Mesendoderm (in vitro differentiated cells): ENCODE measurements at places on chromosomes 12 and 14.
A peak's percentile ranks its signal among the peaks of the same experiment; 100 is the strongest.

- H3K27ac ChIP-seq, result no peak overlapping the region
- no peaks in the 10 kb centered on the region for H3K36me3 ChIP-seq
- H3K27me3 ChIP-seq, result no peaks in the 10 kb centered on the region
- no peak overlapping the region for H3K4me3 ChIP-seq
- no peak for DNase-seq
These were observed 310.5 kb downstream of the ETNK1 start for GRCh38 chr12:22935501-22935900.

- H3K27ac ChIP-seq, result no peak overlapping the region
- H3K4me3 ChIP-seq, result no peak overlapping the region
- H3K4me1 ChIP-seq, result no peaks in the 10 kb centered on the region
- H3K27me3 ChIP-seq, result no peaks in the 10 kb centered on the region
- peaks cover 15% of the 10 kb centered on the region for H3K36me3 ChIP-seq
- DNase-seq, result no peak
These were observed 25.7 kb downstream of the KCTD10 start for GRCh38 chr12:109451400-109451799.

GRCh38 chr14:81474148-81474492 lies 59.5 kb downstream of the SEL1L start:
- H3K4me1 ChIP-seq, result no peaks in the 10 kb centered on the region
- no peak overlapping the region for H3K4me3 ChIP-seq
- H3K27ac ChIP-seq, result no peak overlapping the region
- H3K36me3 ChIP-seq, result no peaks in the 10 kb centered on the region
- no peaks in the 10 kb centered on the region for H3K27me3 ChIP-seq
- no peak for DNase-seq

DNA sequence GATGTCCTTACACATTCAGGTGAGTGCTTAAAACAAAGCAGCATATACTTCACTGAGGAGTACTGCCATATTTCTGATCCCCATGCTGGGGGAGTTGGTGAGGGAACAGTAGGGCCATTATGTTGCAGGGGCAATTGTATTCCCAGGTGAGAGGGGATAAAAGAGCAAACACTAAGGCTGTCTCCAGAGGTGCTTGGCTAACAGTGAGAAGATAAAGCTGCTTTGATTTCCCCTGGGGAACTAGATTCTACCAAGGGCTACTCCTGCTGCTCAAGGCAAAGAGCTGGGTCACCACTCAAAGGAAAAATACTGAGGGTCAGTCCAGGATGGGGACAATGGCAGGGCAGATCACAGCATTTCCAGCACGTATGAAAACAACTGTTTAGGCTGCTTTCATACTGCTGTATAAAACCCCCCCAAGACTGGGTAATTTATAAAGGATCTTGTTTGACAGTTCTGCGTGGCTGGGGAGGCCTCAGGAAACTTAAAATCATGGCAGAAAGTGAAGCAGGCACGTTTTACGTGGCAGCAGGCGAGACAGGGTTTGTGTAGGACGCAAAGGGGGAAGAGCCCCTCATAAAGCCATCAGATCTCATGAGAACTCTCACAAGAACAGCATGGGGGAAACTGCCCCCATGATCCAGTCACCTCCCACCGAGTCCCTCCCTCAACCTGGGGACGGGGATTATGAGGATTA lies 47.8 kb upstream of the OR5AU1 start:
- H3K4me3 ChIP-seq, result no peak overlapping the region
- H3K4me1 ChIP-seq, result no peaks in the 10 kb centered on the region
- no peaks in the 10 kb centered on the region for H3K27me3 ChIP-seq
- peak overlapping the region; percentile 19 for H3K27ac ChIP-seq

DNA sequence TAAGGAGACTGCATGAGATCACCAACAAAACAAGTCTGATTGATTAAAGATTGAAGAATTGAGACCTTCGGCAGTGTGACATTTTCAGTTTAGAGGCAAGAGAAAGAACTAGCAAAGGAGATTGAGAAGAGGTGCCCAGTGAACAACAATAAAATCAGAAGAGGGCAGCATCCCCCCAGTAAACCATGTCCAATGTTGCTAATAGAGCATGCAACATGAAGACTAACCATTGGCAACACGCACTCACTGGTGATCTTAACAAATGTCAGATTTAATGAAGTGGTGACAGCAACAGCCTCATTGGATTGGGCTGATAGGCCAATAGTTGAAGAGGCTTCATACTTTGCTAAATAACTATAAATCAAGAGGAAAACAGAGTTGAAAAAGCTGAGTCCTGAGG lies 20.7 kb upstream of the TAS2R14 start:
- H3K4me3 ChIP-seq, result no peak overlapping the region
- H3K27ac ChIP-seq, result no peak overlapping the region
- peak; percentile 10 for DNase-seq
- no peaks in the 10 kb centered on the region for H3K36me3 ChIP-seq
- H3K4me1 ChIP-seq, result no peaks in the 10 kb centered on the region
- H3K27me3 ChIP-seq, result no peaks in the 10 kb centered on the region

GRCh38 chr12:13091832-13092231 lies 11.6 kb downstream of the GSG1 start:
- H3K27me3 ChIP-seq, result no peaks in the 10 kb centered on the region
- no peak overlapping the region for H3K27ac ChIP-seq
- H3K4me1 ChIP-seq, result peaks cover 10% of the 10 kb centered on the region

DNA sequence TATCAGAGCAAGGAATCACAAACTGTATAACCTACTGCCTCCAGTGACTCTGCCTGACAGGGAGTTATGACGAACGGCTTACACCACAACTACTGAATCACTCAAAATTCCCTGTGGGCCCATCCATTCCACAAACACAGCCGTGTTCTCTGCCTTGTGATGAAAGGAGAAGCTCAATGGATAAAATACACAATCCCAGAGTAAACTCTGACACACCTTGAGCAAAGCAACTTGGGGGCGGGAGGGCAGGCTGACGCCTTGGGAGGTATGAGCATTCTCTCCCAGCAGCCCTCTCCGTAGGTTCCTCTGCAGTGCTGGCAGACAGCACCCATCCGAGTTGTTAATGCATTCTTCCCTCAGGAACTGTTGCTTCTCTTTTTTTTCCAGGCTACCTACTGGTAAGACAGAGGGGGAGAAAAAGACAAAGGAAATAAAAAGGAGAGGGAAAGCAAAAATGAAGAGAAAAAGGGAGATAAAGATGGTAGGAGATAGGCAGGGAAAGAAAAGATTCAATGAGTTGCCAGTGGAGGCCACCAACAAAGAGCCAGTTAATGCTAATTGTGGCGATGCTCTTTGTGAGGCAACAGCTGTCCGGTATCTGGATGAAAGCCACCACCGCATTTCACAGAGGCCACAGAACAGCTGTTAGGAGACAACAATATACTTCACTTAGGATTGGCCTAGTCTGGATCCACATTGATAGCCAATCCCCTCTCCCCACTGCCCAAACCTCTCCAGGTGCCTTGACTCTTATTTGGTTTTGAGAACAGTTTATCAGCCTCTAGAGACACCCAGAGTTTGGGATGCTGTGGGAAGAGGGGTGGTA lies 4.7 kb upstream of the DIO2 start:
- H3K27me3 ChIP-seq, result no peaks in the 10 kb centered on the region
- no peak overlapping the region for H3K27ac ChIP-seq
- no peak overlapping the region for H3K4me3 ChIP-seq
- H3K4me1 ChIP-seq, result no peaks in the 10 kb centered on the region
- no peaks in the 10 kb centered on the region for H3K36me3 ChIP-seq
- DNase-seq, result peak; percentile 62

- H3K4me3 ChIP-seq, result peak overlapping the region; percentile 36
- H3K27me3 ChIP-seq, result peaks cover 2% of the 10 kb centered on the region
- no peaks in the 10 kb centered on the region for H3K36me3 ChIP-seq
- no peak overlapping the region for H3K27ac ChIP-seq
- no peaks in the 10 kb centered on the region for H3K4me1 ChIP-seq
These were observed 26.5 kb downstream of the ZBTB42 start for GRCh38 chr14:104827177-104828055.

DNA sequence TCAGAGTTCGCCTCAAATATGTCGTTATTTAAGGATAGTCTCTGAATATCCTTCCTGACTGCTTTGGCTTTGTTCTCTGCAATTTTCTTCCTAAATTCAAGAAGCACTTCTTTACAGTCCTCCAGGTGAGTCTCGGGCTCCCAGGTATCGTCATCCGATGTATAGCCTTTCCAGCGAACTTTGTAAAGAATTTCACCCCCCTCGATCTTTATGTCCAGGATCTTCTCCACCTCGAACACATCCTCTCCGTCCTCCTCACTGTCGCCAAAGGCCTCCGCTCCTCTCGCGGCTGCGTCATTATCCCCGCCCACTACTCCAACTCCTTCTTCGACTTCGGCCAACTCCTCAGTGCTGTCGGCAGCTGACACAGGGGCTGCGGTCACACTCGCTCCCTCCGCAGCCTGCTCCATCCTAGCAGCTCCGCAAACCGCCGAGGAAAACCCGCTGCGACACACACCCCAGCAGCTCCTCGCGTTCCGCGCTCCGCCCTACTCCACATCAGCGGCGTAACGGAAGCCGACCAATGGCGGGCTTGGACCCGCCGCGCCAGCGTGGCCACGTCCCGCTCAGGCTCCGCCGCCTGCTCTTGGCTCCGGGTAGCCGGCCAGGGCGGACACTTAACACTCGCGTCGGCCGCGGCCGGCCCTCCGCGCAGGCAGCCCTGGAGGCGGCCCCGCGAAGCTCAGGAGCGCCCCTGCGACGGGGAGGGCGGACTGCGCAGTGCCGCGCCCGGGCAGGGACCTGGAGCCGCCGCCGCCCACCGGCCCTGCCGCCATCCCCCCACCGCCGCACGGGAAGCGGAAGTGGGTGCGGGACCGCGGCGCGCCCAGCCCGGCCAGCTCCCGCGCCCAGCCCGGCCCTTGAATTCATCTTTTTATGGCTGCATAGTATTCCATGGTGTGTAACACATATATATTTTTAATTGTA lies 4.1 kb downstream of the CD163L1 start:
- no peak overlapping the region for H3K4me3 ChIP-seq
- no peaks in the 10 kb centered on the region for H3K4me1 ChIP-seq
- H3K36me3 ChIP-seq, result no peaks in the 10 kb centered on the region
- no peaks in the 10 kb centered on the region for H3K27me3 ChIP-seq

- H3K36me3 ChIP-seq, result no peaks in the 10 kb centered on the region
- H3K27ac ChIP-seq, result no peak overlapping the region
- H3K27me3 ChIP-seq, result no peaks in the 10 kb centered on the region
- H3K4me3 ChIP-seq, result no peak overlapping the region
These were observed 150.3 kb downstream of the DPF3 start for GRCh38 chr14:72743626-72744025.

- H3K4me3 ChIP-seq, result no peak overlapping the region
- H3K4me1 ChIP-seq, result no peaks in the 10 kb centered on the region
- H3K27me3 ChIP-seq, result no peaks in the 10 kb centered on the region
- no peaks in the 10 kb centered on the region for H3K36me3 ChIP-seq
- H3K27ac ChIP-seq, result no peak overlapping the region
These were observed 16.5 kb upstream of the KRT78 start for GRCh38 chr12:52865090-52865944.

DNA sequence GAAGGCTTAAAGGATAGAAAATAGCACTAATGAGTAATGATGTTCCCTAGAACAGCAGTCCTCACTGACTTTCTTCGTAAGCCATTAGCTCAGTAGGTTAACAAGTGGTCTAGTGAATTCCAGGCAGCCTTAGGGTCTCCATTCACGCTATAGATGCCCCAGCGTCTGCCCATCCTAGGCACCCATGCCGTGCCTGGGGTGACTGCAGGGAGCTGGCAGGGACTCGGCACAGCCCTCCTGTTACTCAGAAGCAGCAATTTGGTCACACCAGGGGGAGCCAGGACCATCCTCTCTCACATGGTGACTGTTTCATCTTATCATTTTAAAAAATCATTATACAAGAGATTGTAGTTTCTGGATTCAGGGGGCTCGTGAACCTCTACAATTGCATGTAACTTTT lies 66.0 kb upstream of the TRAF3 start:
- no peaks in the 10 kb centered on the region for H3K4me1 ChIP-seq
- H3K4me3 ChIP-seq, result no peak overlapping the region
- peaks cover 2% of the 10 kb centered on the region for H3K36me3 ChIP-seq
- no peaks in the 10 kb centered on the region for H3K27me3 ChIP-seq

GRCh38 chr12:88208661-88209060 lies 66.6 kb downstream of the TMTC3 start:
- H3K4me1 ChIP-seq, result no peaks in the 10 kb centered on the region
- no peak overlapping the region for H3K27ac ChIP-seq
- H3K4me3 ChIP-seq, result no peak overlapping the region
- no peaks in the 10 kb centered on the region for H3K36me3 ChIP-seq
- DNase-seq, result no peak

GRCh38 chr12:25187781-25188180 lies 7.2 kb downstream of the DNAI7 start:
- H3K4me3 ChIP-seq, result no peak overlapping the region
- H3K4me1 ChIP-seq, result no peaks in the 10 kb centered on the region
- DNase-seq, result no peak
- no peaks in the 10 kb centered on the region for H3K27me3 ChIP-seq
- H3K36me3 ChIP-seq, result no peaks in the 10 kb centered on the region

DNA sequence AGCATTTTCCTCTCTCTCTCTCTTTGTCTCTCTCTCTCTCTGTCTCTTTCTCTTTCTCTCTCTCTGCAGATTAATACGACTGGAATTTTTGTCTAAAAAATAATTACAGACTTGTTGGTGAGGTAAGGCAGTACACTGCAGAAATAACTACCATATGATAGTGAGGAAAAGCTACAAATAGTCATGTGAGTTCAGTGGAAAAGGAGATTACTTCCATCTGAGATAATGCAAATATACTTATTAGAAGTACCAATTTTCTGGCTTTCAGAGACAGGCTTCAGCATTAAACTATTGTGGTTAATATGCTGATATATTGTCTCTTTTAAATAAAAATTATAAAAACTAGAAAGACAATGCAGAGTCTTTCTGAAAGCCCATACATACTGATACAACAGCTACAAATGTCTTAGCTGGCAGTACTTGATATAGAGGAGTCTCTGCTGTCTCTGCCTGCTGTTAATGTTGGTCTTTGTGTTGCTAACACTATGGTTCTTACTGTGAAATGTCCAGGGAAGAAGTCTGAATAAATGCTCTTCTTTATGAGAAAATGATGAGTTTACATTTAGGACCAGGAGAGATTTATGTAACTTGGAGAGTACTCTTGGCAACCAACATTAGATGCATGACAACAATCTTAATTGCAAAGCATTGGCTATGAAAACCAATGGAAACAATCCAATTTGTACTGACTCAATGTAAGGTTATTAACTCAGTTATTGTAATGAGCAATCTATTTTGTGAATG lies 167.0 kb downstream of the LRFN5 start:
- no peak overlapping the region for H3K27ac ChIP-seq
- no peak overlapping the region for H3K4me3 ChIP-seq
- H3K4me1 ChIP-seq, result no peaks in the 10 kb centered on the region
- H3K36me3 ChIP-seq, result no peaks in the 10 kb centered on the region
- no peak for DNase-seq

- DNase-seq, result no peak
- H3K27me3 ChIP-seq, result no peaks in the 10 kb centered on the region
- H3K36me3 ChIP-seq, result no peaks in the 10 kb centered on the region
- H3K4me3 ChIP-seq, result no peak overlapping the region
These were observed 345.6 kb downstream of the ADAMTS20 start for GRCh38 chr12:43206396-43206795.

GRCh38 chr12:88764781-88765480 lies 184.7 kb upstream of the KITLG start:
- H3K36me3 ChIP-seq, result no peaks in the 10 kb centered on the region
- H3K4me3 ChIP-seq, result no peak overlapping the region
- no peaks in the 10 kb centered on the region for H3K27me3 ChIP-seq
- H3K27ac ChIP-seq, result no peak overlapping the region
- no peaks in the 10 kb centered on the region for H3K4me1 ChIP-seq
- no peak for DNase-seq

GRCh38 chr14:22726012-22726411 lies 40.5 kb upstream of the OXA1L start:
- H3K4me3 ChIP-seq, result no peak overlapping the region
- no peaks in the 10 kb centered on the region for H3K4me1 ChIP-seq
- DNase-seq, result no peak
- H3K27me3 ChIP-seq, result no peaks in the 10 kb centered on the region
- no peak overlapping the region for H3K27ac ChIP-seq
